CD4-positive, alpha-beta T cell treated with Interleukin-1 beta for 1 hour (primary cell): ENCODE measurements at places on chromosomes 1 and 21.

GRCh38 chr21:43603233-43603626 lies 56.1 kb downstream of the HSF2BP start:
- DNase-seq = peak; percentile 38

DNA sequence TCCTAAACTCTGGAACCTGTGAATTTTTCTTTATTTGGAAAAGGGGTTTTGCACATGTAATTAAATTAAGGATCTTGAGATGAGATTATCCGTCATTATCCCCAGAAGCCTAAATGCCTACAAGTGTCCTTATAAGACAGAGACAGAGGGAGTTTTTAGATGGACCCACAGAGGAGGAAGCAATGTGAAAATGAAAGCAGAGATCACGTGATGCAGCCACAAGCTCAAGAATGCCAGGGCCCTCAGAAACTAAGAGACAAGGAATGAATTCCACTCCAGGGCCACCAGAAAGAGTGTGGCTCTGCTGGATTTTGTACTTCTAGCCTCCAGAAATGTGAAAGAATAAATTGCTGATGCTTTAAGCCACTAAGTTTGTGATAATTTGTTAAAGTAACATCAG lies 183.6 kb upstream of the UBE2U start:
- no peak for DNase-seq

DNA sequence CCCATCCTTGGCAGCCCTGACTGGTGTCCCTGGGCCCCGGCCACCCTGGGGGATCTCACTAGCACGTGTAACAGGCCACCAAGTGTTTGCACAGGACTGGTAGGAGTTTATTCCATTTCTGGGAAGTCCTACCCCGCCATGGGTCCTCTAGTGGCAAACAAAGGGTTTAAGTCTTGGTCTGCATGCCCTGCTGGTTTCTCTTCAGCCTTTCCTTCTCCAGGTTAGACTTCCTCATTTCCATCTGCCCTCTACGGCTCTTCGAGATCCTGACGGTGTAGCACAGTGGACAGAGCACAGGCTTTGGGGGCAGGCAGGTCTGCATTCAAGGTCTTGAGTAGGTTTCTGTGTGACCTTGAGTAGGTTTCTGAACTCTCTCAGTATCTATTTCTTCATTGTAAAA lies 2.8 kb downstream of the AGTRAP start:
- no peak for DNase-seq

- DNase-seq = no peak
These were observed 37.4 kb downstream of the VANGL1 start for GRCh38 chr1:115679141-115679611.

GRCh38 chr1:244010191-244010590 lies 40.9 kb upstream of the ZBTB18 start:
- no peak for DNase-seq

DNA sequence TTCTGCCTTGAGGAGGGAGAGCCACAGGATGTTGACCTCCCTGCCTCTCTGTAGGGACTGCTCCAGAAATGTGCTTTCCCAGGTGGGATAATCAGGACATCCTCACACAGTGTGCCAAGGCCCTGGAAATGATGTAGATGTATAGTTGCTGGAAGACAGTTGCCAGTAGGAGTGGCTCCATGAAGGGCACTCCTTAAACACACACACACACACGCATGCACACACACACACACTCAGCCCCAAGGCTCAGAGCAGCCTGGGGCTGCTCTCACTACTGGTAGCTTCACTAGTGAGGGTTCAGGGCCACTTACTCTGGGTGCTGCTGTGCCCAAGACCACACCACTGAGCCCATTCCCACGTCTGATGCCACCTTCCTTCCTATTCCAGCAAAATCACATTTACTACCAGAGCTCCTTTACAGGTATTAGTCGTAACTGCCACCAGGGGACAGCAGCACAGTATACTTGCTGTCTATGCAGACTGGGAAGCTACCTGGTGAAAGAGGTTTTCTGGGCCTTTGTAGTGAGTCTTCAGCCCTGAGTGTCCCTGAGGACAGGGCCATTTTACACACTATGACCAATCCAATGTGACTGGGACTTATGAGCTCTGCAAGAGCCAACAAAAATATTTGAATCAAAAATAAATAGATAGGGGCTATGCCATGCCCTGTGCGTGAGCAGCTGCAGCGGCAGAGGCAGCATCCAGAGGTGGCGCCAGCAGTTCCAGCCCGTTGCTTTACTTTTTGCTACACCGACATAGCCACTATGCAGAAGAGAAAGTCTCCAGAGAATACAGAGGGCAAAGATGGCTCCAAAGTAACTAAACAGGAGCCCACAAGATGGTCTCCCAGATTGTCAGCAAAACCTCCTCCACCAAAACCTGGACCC lies 15.0 kb downstream of the CRNN start:
- DNase-seq = peak; percentile 17

GRCh38 chr1:203672346-203672745 lies 45.7 kb downstream of the ATP2B4 start:
- DNase-seq = peak; percentile 56

- no peak for DNase-seq
These were observed 5.7 kb downstream of the VANGL1 start for GRCh38 chr1:115647507-115647906.

GRCh38 chr1:16321176-16321867 lies 31.0 kb downstream of the FBXO42 start:
- no peak for DNase-seq
